ENCODE measurements at places on chromosomes 5 and 9.

GRCh38 chr9:27078685-27079084, 30.3 kb upstream of the TEK start:
- no peak for DNase-seq

DNA sequence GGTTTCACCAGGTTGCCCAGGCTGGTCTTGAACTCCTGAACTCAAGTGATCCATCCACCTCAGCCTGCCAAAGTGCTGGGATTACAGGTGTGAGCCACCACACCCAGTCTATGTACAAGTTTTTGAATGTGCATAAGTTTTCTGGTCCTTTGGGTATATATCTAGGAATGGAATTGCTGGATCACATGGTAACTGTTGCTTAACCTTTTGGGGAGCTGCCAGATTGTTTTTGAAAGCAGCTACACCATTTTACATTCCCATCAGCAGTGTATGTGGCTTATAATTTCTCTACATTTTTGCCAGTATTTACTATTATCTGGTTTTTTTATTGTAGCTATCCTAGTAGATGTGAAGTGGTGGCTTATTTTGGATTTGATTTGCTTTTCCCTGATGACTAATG, 8.9 kb upstream of the LNPEP start:
- DNase-seq, result no peak

DNA sequence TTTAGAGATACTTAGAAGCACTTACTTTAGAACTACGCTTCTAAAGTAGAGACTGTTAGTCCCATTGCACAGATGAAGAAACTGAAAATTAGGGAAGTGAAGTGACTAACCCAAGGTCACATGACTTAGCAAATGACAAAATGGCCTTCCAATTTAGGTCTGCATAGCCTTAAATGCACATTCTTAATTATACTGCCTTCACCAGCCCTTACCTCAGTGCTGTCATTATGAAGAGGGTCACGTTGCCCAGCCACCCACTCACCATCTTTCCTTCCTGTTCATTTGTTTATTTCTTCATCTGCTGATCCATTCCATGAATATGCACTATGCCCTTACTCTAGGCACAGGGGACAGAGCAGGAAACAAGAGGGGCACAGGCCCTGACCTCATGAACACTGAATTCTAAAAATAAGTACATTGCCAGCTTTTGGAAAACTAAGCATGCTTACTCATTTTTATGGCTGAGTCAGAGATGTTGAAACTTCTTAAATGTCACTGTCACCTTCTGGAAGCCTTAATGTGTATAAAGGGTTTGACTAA, 8.6 kb downstream of the HAVCR2 start:
- DNase-seq, result peak; percentile 78

DNA sequence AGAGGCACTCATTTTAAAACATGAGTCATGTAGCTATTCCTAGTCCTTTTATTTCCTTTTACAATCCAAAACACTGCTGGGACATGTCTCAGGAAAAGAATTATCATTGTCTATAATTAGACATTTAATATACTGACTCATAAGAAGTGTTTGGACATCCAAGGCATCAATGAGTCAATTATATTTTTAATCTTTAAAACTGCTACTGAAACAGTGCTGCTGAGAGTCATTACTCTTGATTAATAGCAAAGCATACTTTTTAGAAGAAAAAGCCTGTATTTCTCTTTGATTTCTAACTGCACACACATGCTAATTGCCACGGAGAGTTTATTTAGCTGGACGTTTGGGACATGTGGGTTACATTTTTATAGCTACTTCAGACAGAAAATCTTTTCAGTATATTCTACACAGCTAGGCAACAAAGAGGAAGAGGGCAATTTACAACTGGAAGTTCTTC, 1249.0 kb upstream of the CDH18 start:
- DNase-seq, result no peak

GRCh38 chr9:93588641-93589609, 12.5 kb downstream of the PHF2 start:
- DNase-seq, result no peak

DNA sequence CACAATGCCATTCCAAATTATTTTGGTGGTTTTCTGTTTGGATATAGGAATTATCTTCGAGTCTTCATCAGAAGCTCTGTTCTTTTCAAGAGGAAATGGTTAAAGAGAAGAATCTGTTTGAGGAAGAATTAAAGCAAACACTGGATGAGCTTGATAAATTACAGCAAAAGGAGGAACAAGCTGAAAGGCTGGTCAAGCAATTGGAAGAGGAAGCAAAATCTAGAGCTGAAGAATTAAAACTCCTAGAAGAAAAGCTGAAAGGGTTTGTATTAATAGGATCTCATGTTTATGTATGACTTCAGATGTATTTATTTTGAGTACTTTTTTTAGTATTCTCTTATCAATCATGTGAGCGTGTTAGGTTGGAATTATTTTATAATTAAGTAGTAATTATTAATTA, 15.0 kb downstream of the HMMR start:
- DNase-seq, result no peak

DNA sequence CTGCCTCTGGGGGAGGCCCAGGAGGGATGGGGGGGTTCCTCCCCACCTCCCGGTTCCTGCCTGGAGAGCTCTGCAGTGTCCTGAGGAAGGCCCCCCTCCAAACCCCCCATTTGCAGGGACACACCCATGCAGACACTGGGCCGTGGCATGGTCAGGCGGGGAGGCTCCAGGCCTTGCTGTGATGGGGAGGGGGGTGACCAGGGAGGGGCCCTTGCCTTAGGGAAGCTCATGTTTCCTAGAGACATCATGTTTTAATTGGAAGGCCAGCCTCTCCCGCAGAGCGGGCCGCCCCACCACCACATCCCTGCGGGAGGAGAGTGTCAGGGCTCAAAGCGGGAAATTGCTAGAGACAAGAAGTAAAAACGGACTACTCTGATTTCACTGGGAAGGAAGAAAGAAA, 12.0 kb downstream of the PRRX2 start:
- no peak for DNase-seq

DNA sequence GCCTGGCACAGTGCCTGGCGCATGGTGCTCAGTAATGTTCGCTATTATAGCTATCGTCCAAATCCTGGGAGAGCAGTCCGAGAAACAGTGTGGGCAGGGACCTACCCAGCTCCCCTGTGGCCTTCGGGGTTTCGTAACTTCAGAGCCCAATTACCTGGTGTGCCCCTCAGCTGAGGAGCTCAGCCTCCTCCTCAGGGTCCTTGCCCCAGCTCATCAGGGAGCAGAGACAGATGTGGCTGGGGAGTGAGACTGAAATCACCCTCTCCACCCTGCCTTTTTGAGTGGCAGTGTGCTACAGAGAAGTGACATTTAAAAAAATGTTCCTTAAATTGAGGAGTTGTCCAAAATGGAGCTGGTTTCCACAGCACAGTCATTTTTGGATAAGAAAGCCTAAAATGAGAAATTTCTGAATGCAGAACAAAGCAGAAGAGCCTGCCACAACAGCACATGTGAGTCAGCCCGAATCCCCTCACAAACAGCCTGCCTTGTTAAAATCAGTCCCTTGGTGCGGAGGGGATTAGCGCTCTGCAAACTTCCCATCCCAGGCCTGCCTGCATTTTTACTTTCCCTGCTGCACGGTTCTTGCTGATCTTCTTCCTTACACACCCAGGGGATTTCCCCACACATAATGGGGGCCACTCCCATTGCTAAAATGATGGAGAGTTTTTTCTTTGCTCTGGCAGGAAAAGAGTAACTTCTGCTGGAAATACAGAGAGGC, 78.1 kb upstream of the PITX1 start:
- DNase-seq, result no peak

DNA sequence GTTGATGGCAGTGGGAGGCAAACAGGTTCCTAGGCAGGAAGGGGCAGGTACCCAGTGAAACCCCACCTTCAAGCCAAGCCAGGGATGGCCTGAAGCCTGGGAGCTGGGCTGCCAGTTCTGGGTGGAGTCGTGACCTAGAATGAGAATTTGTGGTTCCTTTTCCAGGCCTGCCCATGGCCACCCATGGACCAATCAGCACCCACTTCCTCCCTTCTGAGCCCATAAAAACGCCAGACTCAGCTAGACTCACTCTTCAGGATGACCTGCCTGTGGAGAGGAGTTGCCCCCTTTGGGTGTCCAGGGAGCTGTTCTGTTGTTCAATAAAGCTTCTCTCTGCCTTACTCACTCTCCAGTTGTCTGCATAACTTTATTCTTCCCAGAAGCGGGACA, 144.0 kb upstream of the MRPS30 start:
- no peak for DNase-seq

DNA sequence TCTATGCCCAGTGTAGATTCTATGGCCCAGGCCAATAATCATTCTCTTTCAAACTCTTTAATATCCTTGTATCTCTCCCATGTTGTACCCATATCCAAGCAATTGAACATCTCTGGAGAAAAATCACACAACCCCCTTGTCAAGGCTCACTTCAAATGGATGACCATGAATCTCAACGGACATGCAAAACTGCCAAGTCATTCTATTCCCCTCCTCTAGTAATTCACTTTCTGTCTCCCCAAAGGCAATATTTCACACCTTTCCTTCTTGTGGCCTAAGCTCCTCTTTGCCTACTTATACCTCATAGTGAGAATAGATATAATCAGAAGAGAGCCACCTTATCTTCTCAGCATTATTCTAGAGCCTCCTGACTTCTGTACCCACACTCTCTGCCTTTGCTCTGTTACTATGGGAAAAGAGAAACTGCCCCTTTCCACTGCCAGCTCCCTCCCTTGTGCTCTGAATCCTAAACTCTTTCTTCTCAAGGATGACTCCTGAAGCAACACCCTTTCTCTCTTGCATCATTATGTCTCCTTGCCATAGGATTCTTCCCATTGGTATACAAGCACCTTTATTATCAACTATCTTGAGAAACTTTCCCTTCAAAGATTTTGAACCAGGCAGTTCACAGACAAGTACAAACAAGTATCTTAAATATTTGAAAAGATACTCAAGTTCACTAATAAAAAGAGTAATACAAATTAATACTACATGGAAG, 66.1 kb downstream of the RPS23 start:
- DNase-seq, result no peak

DNA sequence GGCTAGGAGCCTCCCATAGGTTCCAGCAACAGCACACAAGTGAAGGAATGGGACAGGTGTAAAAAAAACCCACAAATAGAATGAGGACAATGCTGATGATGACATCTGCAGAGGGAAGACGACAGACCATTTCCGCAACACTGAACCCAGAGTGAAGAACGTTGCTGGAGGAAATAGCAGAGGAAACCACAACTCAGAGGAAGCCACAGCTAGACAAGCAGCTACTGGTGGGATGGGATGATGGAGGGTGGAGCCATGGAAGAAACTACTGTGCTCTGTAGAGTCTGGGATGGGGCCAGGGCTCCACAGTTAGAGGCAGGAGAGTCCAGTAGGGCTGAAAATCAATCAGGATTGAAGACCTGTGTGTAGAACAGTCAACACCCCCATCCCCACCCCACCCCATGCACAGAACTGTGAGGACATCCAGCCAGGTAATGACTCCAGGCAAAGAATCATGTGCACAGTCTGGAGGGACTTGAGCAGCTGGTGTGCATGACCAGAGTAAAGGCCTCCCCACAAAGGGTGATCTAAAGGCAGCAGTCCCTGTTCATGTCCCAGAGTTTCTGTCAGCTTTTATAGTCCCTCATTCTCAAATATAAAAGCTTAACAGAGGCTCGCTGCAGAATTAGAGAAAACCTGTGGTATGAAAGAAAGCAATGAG, 65.2 kb upstream of the SPIN1 start:
- peak; percentile 74 for DNase-seq

DNA sequence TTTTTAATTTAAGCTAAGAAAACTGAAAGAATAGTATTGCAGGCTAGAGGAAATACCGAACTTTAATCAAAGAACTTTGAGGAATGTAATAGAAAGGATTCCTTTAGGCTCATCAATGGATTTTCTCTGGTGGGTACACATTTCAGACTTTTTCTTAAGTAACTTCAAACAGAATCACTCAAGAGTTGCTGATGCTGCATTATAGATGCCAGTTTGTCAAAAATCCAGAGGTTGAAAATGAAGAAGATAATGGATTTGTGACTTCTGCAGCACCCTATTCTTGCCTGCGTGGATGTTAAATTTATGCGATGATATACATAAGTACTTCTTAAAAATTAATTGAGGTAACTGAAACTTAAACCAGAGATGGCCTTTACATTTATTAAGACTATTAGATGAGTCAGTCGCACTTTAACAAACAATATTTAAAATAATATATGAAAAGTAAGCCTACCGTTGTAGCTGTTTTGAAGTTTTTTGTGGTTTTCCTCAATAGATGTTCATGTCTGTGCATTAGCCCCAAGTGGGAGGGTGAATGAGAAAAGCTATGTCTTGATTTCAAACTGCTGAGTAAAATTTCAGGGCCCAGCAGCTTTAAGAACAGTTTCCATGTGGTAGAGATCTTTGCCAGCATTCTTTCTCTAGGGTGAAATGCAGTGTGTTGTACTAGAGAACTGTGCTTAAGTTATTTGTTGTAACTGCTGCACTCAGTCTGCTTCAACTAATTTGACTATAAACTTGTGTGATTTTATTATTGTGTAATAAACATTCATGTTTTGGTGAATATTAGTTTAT, at the start of gene OGN:
Gene OGN, minus strand, starts transcription at position 537 of the 795 bp plus-strand sequence. CDS start 1,171 bp downstream, outside the sequence.
- DNase-seq, result no peak

All from activated CD8-positive, alpha-beta T cell treated with anti-CD3 and anti-CD28 coated beads for 36 hours (primary cell).